Karpas-422 (cell line): ENCODE measurements at places on chromosomes 5 and 9. TPM values are rescaled to one million over a fixed set of nuclear protein-coding genes. Genes with fewer than 3 reads are reported as not detected.

DNA sequence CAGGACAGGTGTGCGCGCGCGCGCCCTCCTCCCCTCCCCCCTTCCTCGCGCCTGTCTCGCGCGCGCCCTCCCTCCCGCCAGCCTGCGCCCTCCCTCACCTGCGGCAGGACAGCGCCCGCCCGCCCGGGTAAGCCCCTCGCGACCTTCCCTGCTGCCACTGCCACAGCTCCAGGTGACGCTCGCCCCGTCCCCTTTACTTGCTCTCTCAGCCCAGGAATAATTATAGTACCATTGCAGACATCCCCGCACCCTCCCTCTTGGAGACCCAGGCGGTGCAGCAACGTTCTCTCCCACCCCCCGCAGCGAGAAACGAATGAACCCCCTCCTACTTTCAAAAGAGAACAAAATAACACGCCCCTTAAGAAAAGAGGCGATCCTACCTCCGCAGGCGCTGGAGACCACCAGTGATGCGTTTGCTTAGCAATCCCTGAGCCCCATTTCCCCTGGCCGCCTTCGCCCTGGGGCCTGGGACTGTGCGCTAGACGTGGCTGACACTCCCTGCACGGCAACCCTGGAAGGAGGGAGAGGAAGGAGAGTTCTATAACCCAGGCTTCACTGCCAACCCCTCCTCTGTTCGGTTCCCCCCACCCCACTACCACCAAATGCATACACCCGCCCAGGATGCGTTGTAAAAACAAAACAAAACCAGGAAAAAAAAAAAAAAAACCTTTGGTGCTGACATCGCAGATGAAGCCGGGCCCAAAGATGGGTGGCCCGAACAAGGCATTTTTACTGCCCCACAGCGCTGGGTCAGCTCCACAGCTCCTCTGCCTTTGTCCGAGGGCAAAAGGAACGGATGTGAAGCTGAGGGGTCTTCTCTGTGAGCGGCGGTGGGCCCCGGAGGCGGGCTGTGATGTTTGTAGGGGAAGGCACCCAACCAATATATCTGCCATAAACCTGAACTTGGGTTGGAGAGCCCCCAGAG is 5.6 kb upstream of the PURA start:
- DNase-seq, result peak; percentile 47

DNA sequence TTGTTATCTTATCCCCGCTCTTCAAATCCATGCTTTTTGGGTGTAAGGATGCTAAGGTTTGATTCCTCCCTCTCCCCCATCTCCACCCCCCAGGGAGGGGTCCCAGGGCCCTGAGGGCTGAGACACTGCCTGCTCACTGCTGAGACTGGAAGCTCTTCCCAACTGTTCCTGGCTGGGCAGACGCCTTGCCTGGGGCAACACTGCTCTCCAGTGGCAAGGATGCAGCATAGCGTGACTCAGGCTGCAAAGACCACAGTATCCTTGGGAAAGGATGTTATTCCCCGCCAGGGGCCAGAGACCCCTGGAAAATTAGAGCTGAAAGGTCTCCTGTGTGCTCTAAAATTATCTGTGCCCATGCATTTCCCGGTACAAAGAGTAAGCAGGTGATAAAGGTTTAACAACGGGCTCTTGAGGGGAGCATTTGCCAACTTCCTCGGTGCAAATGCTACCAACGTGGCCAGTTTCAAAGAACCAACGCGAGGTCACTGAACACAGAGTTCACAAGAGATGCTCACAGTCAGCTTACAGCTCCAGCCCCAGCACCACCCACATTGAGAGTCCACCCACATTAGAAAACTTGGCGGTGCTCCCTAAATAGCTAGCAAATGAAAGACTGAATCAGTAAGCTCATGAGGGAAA is 271.9 kb downstream of the NSG2 start:
- DNase-seq, result peak; percentile 53

GRCh38 chr5:61586096-61587084 is 254.3 kb downstream of the ZSWIM6 start:
- no peak for DNase-seq

GRCh38 chr5:151901611-151902010 is 23.0 kb downstream of the GLRA1 start:
- no peak for DNase-seq

- DNase-seq, result peak; percentile 7
Observed at GRCh38 chr5:128413356-128413755, 124.7 kb downstream of the FBN2 start.

DNA sequence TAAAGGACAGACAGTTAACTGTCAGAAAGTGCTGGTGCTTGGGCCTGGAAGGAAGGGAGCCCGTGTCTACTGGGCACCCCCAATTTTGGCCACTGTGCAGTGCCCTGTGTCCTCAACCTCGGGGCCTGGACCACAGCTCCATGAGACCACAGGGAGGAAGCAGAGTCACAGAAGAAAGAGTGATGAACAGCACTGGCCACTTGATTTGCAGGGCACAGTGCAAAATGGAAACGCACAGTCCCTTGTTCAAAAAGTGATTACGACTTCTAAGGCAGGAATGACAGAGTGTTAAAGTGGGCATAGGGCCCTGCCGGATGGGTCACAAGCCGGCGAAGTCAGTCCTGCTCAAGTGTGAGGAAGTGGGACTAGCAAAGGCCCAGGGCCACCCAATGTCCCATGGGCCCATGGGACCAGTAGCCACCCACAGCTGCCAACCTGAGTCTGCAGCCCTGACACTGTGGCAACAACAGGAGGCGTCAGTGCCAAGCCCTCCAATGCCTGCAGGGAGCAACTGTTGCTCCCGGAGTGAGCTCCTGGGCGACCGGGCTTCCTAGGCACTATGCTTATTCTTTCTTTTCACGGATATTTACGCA is 85.4 kb downstream of the ADAMTS2 start:
- no peak for DNase-seq

DNA sequence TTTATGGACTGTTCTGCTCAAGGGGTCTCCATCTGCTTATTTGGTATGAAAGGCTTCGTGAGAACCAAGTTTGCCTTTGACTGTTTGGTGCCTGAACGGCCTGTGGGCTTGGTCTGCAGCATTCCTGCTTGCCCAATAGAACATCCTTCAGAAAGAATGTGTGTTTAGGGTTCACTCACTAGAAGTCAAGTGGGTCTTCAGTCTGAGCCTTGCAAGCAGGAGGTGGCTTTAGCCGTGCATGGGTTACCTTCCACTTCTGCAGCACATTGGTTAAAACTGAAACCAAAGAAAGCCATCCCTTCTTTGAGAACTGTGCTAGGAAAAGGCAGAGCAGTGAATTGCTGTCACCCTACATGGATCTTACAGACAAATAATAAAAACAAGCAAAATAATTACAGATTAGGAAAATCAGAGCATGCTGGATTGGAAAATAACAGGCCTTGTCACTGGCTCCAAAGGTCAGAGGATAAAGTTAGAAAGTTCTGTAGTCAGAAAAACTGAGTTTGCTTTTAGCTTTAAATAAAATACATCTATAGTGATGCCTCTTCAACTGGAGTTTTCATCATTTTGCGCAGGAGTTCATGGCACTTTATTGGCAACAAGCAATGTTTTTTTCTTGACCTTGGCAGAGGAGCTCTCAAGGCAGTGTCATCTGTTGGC is 16.6 kb downstream of the WWC1 start:
- no peak for DNase-seq

DNA sequence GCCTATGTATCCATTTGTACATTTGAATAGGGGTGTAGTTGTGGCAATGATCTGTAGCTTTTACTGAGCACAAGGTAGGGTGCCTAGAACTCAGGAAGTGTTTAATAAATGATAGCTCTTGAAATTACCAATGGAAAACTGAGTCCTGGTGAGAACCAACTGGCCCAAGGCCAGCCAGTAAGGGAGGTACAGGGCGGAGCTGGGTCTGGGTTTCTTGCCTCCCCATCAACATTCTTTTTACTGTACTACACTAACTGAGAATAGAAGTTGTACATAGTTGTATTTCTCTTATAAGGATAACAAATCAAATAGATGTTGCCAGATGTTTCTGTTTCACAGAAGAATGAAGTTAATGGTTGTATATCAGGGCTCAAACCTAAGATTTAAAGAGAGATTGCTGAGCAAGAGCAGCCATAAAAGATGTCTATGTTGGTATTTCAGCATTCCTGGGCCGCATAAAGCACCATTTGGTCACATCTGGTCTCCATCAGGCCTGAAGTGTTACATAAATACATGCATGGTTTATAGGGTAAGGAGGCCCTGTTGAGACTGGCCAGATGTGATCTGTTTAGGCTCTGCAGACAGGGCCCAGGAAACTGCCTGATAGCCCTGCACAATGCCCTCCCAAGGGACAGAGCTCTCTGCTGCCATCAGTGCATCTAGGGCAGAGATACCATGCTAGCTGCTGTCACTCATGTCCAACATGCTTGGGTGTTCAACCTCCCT is 210.5 kb downstream of the NXNL2 start:
- DNase-seq, result peak; percentile 50

DNA sequence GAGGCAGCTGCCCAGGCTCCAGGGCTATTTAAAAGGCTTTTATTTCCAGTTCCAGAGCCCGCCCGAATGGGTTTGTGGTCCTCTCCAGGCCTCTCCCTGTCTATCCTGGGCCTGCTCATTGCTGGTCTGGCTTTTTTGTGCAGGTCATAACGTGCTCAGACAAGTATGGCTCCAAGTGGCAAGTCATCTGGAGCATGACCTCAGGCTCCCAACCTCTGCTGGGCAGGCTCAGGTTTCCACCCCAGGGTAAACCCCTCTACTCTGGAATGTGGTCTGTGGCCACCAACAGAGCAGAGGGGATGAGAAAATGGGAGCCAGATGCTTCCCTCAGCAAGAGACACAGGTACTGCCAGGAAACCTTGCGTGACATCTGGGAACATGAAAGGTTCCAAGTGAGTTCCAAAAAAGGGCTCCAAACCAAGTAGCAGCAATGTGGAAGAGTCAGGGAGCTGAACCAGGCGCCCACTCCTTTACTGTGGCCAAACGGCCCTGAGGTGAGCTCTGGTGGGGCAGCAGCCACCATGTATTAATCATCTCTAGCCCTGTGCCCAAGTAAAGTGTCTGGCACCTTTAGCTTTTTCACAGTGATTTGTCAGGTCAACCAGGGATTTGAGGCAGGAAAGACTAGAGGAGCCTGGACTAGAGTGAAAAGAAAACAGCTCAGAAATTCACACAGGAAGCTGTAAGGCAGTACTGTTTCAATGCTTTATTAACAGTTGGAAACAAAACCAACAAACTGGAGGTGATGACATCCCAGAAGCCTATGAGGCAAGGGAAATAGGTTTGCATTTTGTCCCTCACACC is 25.7 kb downstream of the PCDHGC5 start:
- no peak for DNase-seq

DNA sequence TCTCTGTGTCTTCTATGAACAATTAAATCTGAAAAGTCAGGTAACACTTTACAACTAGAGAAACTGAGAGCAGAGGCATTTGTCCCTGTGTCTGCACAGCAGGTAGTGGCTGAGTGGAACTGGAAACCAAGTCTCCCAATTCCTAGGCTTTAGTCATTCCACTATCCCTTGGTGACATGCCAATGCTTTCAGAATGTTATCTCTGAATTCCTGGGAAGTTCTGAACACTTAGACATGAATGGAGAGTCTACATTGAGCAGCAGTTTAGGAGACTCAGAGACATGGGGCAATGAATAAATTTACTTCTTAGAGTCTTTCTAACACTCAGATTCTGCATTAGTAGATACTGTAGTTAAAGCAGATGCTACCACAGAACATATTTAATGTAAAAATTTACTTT is 94.8 kb upstream of the APC start:
- DNase-seq, result no peak

GRCh38 chr5:38451074-38451725 is 105.2 kb downstream of the LIFR start:
- DNase-seq, result no peak

- no peak for DNase-seq
Observed at GRCh38 chr9:98797491-98797890, 1.1 kb upstream of the ANKS6 start.

Gene ACTBL2
- not detected in 2 replicates for total RNA-seq

Gene C5orf22
- total RNA-seq, result 34.3 and 57.7 TPM in 2 replicates

Gene ZER1
- 25.4 and 25.6 TPM in 2 replicates for total RNA-seq

Gene FAM169A
- not detected in 2 replicates for total RNA-seq

Gene LAMC3
- total RNA-seq, result not detected in 2 replicates

Gene MYMK
- not detected in 2 replicates for total RNA-seq

Gene PDCD1LG2
- not detected in 2 replicates for total RNA-seq

Gene MFAP3
- total RNA-seq, result 11.1 and 30.4 TPM in 2 replicates
